ENCODE measurements at places on chromosomes 3 and 15.

GRCh38 chr15:101368086-101368780 is 73.2 kb upstream of the SNRPA1 start:
- DNase-seq = no peak

GRCh38 chr3:187498211-187498724 is 130.1 kb downstream of the RTP4 start:
- no peak for DNase-seq

- no peak for DNase-seq
Measured at GRCh38 chr3:181999314-181999713, 287.6 kb downstream of the SOX2 start.

GRCh38 chr3:73041537-73041936 is 19.9 kb upstream of the EBLN2 start:
- no peak for DNase-seq

GRCh38 chr3:181327349-181327748 is 337.8 kb upstream of the DNAJC19 start:
- DNase-seq = no peak

- DNase-seq = no peak
Measured at GRCh38 chr3:124804875-124805274, 74.6 kb downstream of the UMPS start.

DNA sequence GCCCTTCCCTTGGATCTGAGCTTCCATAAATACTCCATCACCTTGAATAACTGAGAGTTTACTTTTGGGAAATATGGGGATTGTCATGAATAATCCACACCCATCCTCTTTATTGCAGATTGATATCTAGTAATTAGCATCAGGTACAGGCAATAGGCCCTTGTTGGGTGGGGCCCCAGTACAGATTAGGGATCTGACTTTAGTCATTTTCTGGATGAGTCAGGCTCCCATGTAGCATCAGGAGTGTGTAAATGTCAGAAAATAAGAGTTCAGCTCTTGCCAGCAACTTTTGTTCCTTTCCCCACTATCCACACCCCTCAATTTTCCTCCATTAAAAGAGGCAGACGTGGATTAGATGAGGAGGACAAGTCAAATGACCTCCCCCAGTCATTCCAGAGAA is 17.7 kb upstream of the SNRK start:
- no peak for DNase-seq

- no peak for DNase-seq
Measured at GRCh38 chr3:47443611-47443995, 32.1 kb downstream of the SCAP start.

DNA sequence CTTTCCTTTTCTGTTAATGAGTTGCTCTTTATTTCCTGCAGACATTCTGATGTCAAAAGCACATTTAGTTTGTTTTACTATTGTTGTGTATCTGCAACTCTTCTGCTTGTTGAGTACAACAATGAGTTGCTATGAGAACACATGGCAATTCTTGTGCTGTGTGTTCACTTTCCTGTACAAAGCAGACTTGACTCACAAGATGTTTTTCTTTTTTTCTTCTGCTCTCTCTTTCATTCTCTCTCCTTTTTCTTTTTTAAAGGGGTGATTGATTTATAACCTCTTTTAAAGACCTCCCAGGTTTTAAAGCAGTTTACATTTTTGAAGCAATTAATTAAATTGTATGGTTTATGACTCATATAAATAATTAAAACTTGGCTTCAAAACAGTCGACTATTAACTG is 31.6 kb upstream of the ABHD10 start:
- DNase-seq = no peak

DNA sequence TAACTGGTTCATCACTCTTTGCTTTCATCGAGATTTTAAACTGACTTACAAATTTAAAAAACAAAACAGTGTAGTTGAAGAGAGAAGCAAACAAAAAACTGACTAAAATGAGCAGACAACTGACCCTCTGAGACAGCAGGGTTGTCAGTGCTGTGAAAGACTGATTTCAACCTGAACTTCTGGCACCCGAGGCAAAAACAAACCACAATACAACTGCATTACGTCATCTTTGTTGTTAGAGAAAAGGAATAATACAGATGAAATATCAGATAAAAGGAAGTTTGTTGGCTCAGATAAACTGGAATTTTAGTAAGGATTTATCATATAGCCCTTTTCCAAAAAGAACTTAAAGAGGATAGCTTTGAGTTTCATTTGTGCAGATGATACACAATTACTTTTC is 51.1 kb downstream of the PARP15 start:
- no peak for DNase-seq

DNA sequence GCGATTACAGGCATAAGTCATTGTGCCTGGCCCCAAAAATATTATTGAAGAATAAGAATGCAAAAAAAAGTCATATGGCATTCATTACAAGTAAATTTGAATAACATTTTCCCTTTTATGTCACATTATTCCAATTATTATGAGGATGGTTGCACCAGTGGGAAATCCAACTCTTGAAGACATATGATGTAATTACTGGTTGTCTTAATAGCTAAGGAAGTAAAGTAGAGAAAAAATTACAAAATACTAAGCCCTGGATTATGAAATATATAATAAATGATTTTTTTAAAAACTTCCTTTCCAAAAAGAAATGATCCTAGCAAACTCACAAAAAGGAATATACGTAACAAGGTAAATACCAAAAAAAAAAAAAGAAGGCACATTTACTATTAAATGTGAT is 98.9 kb downstream of the FMN1 start:
- DNase-seq = no peak

DNA sequence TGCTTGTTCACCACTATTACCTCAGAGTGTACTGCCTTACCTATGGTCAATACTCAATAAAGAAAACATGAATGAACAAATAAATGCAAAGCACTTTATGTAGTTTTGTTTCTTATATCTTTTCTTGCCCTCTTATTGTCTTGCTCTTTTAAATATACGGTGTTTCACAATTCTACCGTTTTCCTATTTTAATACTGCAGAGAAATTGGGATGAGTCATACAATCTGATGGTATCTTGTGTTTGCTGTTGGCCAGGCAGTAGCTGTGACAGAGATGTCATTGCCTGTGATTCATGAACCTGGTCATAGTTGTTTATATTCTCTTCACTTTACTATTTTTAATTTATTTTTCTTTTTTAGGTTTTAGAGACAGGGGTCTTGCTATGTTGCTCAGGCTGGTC is 48.3 kb downstream of the SERP1 start:
- no peak for DNase-seq

Data from Kasumi-1 (cell line).